ENCODE measurements at places on chromosomes 1 and 21. TPM values are rescaled to one million over a fixed set of nuclear protein-coding genes. Genes with fewer than 3 reads are reported as not detected.

C2CD4D gene
- total RNA-seq = not detected

GRCh38 chr1:92975551-92976232, 14.4 kb upstream of the DIPK1A start:
- no peaks in the 10 kb centered on the region for H3K36me3 ChIP-seq
- no peak overlapping the region for H3K27ac ChIP-seq
- no peaks in the 10 kb centered on the region for H3K4me1 ChIP-seq
- no peak overlapping the region for H3K4me3 ChIP-seq
- H3K27me3 ChIP-seq = 0 out of 2 replicates have a peak, but pooled peaks cover 6% of the 10 kb centered on the region
- DNase-seq = no peak

- no peak overlapping the region for H3K27ac ChIP-seq
- H3K4me3 ChIP-seq = no peak overlapping the region
- no peaks in the 10 kb centered on the region for H3K4me1 ChIP-seq
- DNase-seq = no peak
These were observed 631.9 kb upstream of the PKN2 start for GRCh38 chr1:88052167-88052566.

- no peak for DNase-seq
- no peak overlapping the region for H3K4me3 ChIP-seq
- H3K27ac ChIP-seq = no peak overlapping the region
These were observed 36.3 kb downstream of the LRP8 start for GRCh38 chr1:53291574-53291973.

CD244 gene
- not detected for total RNA-seq

Measured in SJSA1 (cell line).